ENCODE measurements at places on chromosomes 2 and 18. TPM values are rescaled to one million over a fixed set of nuclear protein-coding genes. Genes with fewer than 3 reads are reported as not detected.
A peak's percentile ranks its signal among the peaks of the same experiment; 100 is the strongest.

TRABD2A gene
- total RNA-seq, result 51.8 TPM

GRCh38 chr2:176554101-176555048 is 285.1 kb downstream of the MTX2 start:
- DNase-seq, result peak; percentile 58

GRCh38 chr2:143422681-143423080 is 293.5 kb downstream of the ARHGAP15 start:
- no peak for DNase-seq

C2orf78 gene
- not detected for total RNA-seq

GRCh38 chr2:177599139-177599688 is 206.6 kb downstream of the AGPS start:
- DNase-seq, result no peak

DNA sequence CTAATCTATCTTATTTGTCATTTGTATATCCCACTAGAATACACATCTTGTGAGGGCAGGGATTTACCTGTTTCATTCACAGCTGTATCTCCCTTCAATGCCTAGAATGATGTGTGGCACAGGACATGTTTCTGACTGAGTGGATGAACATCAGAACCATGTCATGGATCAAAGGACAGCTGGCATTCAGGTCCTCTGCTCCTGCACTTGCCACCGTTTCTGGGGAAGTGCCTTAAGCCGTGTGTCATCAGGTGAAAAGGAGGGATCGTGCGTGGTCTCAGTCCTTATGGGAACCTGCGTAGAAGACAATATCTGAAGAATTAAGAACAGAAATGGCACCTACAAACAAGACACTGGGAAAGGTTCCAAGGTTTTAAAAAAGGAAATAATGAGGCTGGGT is 206.1 kb upstream of the GATA6 start:
- no peak for DNase-seq

CHRNA1 gene
- total RNA-seq, result not detected

RNF25 gene
- total RNA-seq, result 23.1 TPM

EFHD1 gene
- total RNA-seq, result 50.2 TPM

DNA sequence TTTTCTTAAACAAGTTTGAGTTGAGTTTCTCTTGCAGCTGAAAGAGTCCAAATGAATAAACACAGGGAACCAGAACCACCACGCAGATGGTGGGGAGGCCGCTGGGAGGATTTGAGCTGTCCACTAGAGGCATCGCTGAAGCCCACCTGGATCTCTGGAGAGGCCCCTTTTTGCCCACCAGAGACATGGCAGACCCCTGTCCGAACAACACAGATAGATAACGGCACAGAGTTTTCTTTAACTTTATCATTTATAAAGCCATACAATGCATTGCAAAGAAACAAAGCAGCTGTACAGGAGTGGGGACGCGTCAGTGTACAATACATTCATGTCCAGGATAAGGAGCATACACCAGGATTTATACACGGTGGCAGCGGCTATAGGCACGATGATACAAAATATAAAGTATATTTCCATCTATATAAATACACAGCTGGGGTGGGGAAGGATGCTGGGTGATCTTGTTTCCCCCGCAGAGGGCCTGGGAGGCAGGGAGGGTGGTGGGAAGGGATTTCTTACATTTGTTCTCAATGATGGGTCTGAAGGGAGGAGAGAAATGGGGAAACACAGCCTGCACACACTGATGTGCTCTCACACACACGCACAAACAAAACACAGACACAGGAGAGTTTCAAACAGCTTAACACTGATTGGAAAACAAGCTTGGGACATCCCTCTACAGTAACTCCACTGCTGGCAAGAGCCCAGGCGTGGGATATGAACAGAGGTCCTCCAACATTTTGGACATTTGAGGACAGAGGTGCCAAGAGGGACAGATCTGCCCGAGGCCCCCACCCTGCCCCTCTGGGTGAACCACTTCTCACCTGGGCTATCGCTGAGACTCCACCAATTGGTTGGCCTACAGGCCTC is 203.0 kb downstream of the TNS1 start:
- peak; percentile 36 for DNase-seq

GRCh38 chr2:105669384-105669891 is 75.3 kb upstream of the NCK2 start:
- DNase-seq, result no peak
